HL-60 (cell line): ENCODE measurements at places on chromosomes 12 and 14.

- no peak for DNase-seq
These were observed 45.3 kb downstream of the LRP6 start for GRCh38 chr12:12221560-12221959.

GRCh38 chr12:6161124-6161882 lies 36.8 kb upstream of the VWF start:
- DNase-seq: no peak

GRCh38 chr14:85402569-85403162 lies 127.3 kb upstream of the FLRT2 start:
- DNase-seq: no peak

- DNase-seq: no peak
These were observed 11.5 kb downstream of the FOXA1 start for GRCh38 chr14:37583358-37584210.

DNA sequence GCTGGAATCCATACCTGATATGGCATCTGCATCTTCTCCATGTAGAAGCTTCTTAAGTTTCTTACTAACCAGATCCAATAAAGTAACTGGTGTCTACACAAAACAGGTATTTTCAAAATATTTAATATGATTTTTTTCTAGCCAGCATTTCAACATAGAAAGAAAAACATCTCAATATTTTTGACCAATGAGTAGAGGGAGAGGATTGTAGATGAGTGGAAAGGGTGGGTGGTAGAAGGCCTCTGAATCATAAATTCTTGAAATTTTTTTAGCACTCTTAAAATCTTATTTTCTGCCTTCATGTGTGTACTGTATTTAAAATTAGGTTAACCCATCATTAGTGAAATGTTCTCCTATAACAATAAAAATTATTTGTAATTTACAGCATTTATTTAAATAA lies 18.0 kb downstream of the DEPDC4 start:
- DNase-seq: no peak

DNA sequence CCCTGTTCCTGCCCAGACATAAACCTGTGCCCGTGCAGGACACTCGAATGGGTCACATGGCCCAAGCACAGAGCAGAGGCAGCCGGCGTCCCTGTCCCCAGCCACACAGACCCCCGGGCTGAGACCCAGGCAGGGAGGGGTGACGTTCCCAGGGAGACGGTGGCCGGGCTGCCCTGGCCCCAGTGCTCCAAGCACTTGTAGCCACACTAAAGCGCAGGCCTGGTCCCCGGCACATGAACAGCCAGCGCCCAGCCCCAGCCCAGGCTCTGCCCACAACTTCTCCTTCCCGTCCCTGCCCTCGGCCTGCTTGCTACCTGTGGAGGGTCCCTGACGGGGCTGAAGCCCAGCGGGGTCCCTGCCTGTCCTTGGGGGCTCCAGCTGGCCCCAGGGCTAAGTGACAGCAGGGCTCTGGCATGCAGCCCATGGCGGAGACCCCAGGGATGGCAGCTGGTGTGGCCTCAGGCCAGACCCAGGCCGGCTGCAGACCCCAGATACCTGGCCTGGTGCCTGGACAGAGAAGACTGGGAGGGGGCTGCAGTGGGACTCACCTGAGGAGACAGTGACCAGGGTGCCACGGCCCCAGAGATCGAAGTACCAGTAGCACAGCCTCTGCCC lies 338.4 kb downstream of the TMEM121 start:
- DNase-seq: no peak

DNA sequence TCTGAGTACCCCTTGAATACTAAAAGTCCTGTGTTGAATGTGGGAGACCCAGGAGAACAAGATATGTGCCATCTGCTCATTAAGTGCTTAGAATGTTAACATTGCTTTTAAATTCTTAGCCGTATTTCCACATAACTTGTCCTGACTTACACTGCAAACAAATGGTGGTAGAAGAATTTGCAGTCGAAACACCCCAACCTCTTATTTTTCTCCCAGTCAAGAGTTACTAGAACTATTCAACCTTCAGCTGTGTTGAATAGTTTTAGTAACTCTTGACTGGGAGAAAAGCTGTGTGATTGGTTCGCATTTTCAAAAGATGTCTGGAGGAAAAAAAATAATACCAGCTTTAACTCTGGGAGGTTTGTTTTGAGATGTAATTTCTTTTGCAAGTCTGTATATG lies 7.6 kb upstream of the SPX start:
- no peak for DNase-seq
